EH (cell line): ENCODE measurements at places on chromosomes 7 and 10.

DNA sequence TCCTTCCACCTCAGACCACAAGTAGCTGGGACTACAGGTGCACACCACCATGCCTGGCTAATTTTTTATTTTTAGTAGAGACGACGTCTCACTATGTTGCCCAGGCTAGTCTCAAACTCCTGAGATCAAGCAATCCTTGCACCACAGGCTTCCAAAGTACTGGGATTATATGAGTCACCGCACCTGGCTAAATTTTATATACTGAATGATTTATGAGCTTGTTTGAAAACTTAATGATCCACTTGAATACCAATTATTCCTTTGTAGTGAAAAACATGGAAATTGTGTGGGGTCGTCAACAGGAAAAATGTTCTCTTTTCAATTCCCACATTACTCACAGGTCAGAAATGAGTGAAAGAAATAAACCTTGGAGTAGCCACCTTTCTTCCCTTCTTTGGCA is 31.3 kb downstream of the RAPGEF5 start:
- DNase-seq, result no peak

- DNase-seq, result no peak
These were observed 589.1 kb upstream of the GALNT17 start for GRCh38 chr7:70542750-70543376.

DNA sequence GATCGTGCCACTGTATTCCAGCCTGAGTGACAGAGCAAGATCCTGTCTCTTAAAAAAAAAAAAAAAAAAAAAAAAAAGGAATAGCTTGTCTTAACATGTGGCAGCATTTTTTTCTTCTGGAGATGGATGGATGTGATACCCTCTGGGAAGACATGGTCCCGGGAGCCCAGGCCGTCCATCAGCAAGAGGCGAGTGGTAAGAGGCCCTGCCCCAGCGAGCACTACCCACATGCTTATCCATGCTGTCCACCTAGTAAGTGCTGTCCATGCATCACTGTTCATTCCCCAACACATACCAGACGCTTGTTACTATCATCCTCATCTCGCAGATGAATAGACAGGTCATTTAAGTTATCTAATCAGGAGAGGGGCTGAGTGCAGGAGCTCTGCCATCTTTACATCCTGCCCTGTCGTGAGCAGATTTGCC is 12.9 kb downstream of the ATP6V1F start:
- no peak for DNase-seq

- DNase-seq, result no peak
These were observed 6.9 kb upstream of the CALML5 start for GRCh38 chr10:5506246-5506645.

- DNase-seq, result no peak
These were observed 12.2 kb downstream of the HNRNPA2B1 start for GRCh38 chr7:26188206-26188956.

- no peak for DNase-seq
These were observed 38.9 kb downstream of the PRSS2 start for GRCh38 chr7:142809671-142810070.

GRCh38 chr7:99997545-99998137 is 17.8 kb upstream of the ZKSCAN1 start:
- DNase-seq, result no peak

DNA sequence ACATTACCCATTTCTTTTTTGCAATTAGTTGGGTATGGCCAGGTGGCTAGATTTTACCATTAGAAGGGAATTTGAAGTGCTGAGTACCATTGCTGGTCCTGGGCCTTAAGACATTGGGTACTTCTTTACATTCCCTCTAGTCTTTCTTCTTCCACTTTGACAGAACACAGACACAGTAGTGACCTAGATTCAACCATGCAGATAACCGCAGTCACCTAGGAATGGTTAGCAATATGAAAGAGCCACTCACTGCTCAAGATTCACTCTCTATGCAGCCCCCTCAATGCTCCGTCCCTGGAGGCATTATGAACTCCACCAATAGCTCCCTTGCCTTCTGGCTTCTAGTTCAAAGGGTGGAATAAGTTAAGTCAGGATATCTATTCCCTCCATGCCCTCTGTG is 16.2 kb upstream of the PON1 start:
- DNase-seq, result no peak

DNA sequence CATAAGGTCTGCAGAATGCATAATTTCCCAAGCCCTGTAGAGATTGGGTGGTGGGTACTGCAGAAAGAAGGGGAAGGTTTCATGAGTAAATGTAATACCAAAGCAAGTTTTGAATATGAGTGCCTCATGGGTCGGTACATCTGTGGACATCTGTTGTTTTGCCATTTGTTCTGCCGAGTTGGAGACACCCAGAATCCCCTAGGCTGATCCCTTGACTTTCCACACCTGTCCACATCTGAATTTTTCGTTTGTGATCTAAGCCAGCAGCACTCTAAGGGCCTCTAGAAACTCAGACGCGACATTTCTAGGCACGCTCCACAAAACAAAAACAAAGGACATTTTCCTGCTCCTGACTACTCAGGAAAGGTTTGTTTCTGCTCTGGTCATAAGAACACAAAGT is 11.7 kb upstream of the SLF2 start:
- DNase-seq, result no peak

DNA sequence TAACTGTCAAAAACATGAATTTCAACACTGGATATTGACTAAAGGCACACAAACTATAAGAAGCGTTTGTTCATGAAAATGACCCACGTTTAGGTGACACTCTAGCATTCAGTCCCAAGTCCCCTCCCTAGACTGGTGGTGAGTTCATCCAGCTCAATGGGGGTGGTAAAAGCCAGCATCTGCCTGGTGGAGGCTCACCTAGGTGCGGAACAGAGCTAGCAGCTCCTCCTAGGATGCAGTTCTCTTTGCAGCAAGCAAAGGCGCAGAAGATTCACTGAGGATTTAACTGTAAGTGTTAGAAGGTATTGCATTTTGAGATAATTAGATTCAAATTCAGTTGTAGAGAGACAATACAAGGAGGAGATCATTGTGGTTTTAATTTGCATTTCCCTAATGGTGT is 87.6 kb downstream of the VSTM2A start:
- DNase-seq, result no peak

- no peak for DNase-seq
These were observed 7.0 kb upstream of the TMEM243 start for GRCh38 chr7:87226495-87226894.

DNA sequence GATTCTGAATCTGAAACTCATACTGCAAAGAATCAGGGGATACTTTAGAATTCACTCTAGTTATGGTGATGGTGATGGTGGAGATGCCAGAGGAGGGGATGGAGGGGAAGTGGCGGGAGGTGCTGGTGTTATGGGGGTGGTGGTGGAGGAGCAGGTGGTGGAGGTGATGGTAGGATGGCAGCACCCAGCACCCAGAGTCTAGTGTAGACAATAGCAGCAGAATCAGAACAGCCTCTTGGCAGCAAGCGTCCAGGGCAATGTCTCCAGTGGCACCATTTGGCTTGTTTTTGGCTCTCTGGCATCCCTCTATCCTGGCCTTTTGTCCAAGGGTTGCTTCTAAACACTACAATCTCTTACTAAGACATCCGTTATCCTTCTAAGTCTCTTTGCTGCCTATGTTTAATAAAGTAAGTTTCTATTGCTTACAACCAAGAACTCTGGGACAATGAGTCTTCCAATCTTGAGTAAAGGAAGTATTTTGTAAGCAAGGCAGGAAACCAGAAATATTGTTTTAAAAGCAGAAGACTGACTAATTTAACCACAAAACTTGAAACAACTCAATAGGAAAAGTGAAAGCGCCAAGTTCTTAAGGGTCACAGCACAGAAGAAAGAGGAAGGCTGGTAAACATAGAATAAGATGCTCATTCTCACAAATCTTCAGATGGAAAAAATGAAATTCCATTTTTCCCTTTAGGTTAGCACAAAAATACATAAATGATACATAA is 42.4 kb upstream of the GDF10 start:
- peak; percentile 43 for DNase-seq

GRCh38 chr10:69573056-69573806 is at the start of gene NEUROG3:
TSS of gene NEUROG3 (minus strand) at chr10:69573422. CDS start at chr10:69573043, 379 bp downstream.
- DNase-seq, result no peak

- no peak for DNase-seq
These were observed 10.0 kb downstream of the ERLIN1 start for GRCh38 chr10:100175875-100176274.

GRCh38 chr10:11177381-11177780 is 159.7 kb downstream of the CELF2 start:
- DNase-seq, result peak; percentile 9

- DNase-seq, result no peak
These were observed 713 bp downstream of the CLDN4 start for GRCh38 chr7:73831584-73831833.

DNA sequence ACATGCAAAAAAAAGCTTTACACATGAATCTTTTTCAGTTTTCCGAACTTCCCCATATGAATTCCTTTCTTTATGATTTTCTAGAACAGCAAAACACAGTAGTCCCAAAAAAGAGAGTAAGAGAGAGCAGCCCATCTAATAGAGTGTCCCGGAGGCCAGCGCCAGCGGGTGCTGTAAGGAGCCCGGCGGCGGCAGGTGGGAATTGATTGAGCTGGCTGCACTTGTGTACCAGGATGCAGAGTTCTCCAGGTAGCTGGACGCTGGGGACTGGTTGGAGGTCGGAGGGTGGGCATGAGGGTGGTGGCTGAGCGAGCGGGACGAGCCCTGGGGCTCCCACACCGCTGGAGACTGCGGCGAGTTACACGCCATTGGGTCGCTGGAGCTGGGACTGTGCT is 4.0 kb downstream of the DLX5 start:
- DNase-seq, result no peak

DNA sequence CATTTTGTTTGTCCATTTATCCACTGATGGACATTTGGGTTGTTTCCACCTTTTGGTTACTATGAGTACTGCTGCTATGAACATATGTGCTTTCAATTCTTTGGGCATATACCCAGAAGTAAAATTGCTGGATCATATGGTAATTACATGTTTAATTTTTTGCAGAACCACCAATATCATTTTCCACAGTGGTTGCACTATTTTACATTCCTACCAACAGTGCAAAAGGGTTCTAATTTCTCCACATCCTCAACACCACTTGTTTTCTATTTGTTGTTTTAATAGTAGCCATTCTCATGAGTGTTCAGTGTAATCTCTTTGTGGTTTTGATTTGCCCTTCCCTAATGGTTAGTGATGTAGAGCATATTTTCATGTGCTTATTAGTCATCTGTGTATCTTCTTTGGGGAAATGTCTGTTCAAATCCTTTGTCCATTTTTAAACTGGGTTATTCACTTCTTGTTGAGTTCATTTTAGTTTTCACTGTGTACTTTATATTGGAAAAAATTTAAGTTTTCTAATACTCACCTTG is 101.9 kb downstream of the HIBADH start:
- DNase-seq, result peak; percentile 86

DNA sequence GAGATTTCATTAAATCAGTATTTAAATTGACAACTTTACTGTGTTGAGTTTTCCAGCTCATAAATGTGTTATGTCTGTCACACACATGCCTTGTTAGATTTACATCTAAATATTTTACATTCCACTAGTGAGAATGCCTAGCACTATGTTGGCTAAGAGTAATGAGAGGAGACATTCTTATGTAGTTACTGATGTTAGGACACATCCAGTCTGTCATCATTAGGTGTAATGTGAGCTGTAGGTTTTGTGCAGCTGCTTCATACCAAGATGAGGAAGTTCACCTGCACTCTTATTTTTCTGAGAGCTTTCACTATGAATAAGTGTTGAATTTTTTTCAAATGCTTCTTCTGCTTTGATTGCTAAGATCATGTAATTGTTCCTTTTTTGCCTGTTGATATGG is 218.0 kb upstream of the IGFBP3 start:
- DNase-seq, result peak; percentile 92

DNA sequence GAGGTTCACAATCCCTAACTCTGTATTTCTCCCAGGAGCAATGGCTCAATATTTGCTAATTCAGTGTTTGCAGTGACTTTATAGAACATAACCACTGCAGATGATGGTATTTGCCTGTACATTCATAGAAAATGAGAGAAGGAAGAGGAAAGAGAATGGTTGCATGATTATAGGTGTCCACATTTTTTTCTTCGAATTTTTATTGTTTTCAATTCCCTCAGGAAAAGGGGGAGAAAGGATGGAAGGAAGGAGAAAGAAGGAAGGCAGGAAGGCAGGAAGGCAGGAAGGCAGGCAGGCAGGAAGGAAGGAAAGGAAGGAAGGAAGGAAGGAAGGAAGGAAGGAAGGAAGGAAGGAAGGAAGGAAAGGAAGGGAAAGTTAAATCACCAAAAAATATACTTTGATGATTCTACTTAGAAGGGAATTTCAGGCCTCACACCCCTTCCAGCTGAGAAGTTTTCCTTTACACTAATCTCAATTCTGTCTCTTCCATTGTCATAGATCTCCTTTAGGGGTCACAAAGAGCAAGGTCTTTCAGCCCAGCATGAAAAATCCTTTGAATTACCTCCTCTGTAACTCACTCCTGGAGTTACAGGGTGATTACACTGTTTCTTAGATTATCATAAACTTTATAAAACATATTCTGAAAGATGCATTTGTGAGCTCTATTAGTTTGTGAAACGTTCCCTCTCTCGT is 118.8 kb upstream of the INHBA start:
- no peak for DNase-seq

DNA sequence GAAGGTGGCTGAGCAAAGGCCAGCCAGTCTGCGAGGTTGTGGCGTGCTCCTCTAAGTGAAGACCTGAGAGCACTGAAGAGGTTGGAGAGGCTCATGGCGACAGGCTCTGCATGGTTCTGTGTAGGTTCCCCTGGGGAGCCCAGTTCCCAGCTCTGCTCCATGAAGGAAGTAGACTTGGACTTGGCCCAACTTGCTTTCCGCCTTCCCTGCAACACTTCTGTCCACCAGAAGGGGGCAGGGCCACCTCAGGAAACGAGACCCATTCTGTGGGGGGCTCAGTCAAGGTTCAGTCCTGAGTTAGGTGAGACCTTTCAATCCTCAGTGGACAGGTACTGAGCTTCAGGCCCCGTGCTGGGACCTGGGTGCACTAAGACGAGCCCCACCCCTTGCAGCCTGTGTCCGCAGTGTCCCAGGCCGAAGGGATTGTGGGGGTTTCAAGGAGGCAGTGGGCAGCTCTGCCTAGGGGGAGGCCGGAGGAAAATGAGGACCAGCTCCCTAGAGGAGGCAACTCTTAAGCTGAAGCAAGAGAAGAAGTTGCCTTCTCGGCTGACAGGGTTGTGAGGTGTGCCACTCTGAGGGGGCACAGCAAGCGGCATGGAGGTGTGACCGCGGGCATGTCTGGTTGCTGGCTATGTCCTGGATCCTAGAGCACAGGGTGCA is 15.0 kb upstream of the PCBD1 start:
- DNase-seq, result peak; percentile 54

DNA sequence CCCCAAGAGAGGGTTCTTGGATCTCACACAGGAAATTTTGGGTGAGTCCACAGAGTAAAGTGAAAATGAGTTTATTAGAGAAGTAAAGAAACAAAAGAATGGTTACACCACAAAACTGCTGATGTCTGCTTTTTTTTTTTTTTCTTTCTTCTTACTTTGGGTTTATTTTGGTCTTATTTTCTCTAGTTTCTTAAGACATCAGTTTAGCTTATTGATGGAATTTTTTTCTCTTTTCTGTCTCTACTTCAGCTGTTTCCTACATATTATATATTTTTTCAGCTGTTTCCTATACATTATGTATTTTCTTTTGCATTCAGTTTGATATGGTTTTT is 166.4 kb downstream of the CCSER2 start:
- DNase-seq, result no peak
